ENCODE measurements at places on chromosomes 5 and 9.

GRCh38 chr9:87635656-87636501 is 90.0 kb upstream of the CTSL start:
- DNase-seq, result no peak

DNA sequence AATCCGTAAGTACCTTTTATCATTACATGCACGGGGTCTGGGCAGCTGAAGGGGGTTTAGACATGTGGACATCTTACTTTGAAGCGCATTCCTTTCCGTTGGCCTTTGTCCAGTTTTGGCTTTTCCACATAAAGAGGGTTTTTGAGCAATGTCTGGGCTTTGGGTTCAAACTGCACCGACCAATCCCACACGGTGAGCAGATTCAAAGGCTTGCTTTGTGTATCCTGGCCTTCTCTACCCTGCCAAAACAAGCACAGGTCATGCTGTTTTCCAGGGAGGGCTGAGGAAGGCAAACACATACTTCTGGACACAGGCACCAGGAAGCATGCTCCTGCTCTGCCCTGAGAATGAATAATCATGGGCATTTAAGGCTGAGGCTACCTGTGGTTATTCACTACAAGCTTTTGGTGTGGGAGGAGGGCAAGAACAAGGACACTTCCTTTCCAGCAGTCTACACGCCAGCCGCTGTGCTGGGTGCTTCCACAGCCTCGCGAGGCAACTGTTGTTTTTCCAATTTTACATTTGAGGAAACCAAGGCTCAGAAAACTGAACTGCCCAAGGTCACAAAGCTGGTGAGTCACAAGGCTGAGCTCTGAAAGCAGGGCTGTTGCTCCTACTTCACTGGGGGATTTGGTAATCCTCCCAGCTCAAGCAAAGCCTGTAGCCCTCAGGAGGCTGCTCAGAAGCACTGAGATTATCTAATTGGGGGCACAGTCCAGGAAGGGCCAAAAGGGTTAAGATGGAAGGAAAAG is 59.8 kb upstream of the GOLPH3 start:
- no peak for DNase-seq

DNA sequence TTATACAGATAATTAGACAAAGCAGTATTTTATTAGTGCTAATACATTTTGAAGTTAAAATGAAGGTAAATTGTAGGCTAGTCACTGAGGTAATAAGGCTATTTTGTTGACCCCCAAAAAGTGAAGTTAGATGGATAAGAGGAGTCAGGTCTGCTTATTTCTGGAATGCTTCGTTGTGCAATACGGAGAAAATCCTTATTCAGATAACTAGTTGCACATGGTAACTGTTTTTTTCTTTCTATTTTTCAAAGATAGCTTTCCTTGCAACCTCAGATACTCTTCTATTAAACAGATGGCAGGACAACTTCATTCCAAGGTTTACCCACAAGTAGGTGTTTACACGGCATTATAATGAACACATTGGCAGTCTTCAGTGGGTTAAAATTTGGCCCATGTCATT is 101.1 kb downstream of the TMEM174 start:
- DNase-seq, result no peak

GRCh38 chr5:57246426-57246825 is 72.6 kb downstream of the GPBP1 start:
- no peak for DNase-seq

DNA sequence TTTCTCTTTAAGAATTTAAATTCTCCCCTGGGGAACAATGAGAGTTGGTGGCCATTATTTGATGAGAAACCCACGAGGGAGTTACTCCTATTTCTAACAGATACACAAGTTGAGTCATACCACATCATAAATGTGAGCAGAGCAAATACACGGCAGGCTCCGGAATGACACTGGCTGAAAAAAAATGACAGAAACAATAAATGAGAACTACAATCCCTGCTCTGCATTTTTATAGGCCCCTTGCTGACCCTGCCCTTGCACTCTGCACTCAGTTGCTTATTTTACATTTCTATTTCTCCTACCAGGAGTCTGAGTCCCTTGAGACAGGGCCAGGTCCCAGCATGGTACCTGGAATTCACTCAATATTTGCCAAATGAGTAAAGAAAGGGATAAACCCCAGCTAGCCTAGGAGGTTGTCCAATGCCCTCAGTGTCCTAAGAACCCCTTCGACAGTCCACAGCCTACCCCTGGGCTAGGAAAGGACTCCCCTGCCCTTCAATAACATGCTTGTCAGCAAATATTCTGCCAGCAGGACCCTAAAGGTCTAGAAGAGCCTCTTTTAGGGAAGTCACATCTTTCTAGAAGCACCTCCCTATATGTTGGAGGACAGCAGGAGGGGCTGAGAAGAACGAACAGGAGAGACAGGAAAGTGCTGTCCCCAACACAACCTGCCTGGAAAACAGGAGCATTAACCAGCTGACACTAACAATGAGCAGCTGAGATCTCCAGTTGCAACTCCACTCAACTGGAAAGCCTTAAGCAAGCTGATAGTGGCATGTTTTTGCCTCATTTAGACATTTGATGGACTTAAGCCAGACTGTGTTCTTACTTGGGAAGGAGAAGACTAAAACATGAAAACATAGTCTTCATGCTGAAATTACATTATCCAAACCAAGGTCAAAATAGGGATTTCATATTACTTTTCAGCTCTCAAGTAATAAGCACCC is 191.2 kb downstream of the ACTL7B start:
- no peak for DNase-seq

DNA sequence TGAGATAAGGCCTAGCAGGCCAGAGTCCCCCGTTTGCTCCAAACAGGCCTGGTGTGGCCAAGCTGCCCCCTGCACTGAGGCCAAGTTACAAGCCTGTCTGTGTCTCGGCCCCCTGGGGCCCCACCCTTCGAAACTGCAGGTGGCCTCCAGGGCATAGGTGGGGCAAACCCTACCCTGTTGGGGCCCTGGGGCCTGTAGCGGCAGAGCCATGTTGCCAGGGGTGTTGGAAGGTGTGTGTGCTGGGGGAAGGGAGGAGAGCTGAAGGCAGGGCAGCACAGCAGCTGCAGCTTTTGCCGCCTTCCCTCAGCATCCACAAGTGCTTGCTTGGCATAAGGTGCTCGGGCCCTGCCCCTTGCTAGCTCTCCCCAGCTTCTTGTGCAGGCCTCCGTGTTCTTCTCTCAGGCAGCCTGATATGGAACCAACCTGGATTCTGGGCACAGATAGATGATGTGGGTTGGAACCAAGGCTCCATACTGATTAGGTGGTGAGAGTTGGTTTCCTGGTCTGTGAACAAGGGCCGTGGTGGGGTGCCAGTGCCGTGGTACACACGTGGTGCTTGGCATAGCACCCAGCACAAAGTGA is 12.7 kb downstream of the IRF1 start:
- DNase-seq, result no peak

GRCh38 chr5:159095866-159096242 is 3.9 kb downstream of the EBF1 start:
- no peak for DNase-seq

GRCh38 chr9:36132086-36132485 is 4.4 kb upstream of the GLIPR2 start:
- no peak for DNase-seq

DNA sequence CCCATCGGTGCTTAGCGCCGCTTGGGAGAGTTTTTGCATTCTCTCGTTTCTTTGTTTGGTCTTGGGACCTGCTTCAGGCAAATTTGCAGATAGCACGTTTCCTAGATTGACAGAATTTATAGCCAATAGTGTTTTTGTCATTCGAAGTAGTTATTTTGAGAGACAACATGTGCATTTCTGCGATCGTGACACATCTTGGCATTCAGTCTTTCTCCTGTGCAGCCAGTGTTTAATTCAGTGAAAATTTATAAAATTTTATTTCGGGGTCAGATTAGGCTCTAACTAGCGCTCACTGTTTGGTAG is 830 bp downstream of the PRRC1 start:
- no peak for DNase-seq

- no peak for DNase-seq
Observed at GRCh38 chr5:127367946-127368465, 77.4 kb downstream of the MEGF10 start.

GRCh38 chr5:113804264-113804663 is 290.8 kb downstream of the YTHDC2 start:
- DNase-seq, result no peak

GRCh38 chr5:107541400-107541799 is 129.3 kb downstream of the EFNA5 start:
- no peak for DNase-seq

DNA sequence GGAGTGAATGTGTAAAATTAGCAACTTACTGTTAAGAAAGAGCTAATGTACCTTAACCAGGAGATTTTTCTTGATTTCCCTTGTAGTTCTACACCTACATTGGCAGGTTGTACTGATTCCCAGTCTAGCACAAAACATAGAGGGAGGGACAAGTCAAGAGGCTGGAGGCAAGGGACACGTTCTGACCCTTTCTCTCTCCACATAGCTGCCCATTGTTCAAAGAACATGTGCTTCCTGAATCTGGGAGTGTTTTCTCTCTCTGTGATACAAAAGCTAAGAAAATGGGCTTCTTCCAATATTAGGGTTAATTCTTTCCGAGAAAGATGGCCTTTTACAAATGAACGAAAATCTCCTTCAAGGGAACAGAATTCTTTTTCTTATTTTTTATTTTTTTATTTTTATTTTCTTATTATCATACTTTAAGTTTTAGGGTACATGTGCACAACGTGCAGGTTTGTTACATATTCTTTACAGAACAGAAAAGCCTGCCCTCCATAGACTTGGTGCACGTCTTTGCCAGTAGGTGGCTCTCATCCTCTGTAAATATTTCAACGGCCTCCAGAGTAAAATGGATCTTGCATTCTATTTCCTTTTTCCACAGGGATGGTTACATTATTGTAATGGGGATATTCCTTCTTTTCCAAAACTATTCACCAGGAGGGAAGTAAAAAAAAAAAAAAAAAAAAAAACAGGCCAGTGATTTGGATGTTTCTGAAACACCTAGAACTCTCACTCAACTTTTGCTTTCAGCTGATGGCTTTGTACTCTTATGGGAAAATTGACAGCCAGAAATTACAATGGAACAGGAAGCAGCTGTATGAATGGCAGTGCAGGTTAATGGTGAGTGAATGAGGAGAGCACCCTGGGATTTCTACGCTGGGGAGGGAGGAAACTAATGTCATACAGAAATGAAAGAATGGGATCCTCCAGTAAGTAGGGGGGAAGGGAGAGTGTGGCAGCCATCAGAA is 13.1 kb upstream of the IFNA5 start:
- peak; percentile 23 for DNase-seq

DNA sequence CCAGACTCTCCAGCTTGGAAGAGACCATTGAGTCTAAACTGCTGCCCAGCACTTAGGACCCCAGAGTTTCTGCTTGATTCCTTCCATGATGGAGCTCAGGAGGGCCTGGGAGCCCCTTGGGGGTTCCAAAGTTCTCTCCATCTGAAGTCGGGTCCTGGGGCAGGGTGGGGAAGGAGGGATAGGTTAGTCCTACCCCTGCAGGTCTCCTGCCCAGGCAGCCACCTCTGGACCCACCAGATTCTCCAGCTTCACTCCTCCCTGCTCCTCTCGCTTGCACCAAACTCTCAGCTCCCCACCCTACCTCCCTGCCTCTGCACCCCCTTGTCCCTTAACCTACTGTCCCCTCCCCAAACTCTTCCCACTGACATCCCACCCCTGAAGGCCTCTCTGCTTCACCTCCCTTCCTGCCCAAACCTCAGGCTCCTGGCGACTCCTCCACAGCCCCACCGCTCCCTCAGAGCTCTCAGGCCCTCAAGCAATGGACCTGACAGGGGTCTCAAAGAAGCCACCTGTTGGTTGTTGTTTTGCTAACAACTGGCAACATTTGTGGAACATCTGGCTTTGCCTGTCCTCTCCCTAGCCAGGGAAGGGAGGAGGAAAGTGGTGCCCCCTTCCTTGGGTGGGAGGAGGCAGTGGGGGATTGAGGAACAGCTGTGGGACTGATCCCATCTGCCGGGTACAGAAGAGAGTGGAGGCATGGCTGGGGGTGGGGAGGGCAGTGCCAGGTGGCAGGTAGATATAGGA is 137.5 kb downstream of the RGS3 start:
- DNase-seq, result no peak

DNA sequence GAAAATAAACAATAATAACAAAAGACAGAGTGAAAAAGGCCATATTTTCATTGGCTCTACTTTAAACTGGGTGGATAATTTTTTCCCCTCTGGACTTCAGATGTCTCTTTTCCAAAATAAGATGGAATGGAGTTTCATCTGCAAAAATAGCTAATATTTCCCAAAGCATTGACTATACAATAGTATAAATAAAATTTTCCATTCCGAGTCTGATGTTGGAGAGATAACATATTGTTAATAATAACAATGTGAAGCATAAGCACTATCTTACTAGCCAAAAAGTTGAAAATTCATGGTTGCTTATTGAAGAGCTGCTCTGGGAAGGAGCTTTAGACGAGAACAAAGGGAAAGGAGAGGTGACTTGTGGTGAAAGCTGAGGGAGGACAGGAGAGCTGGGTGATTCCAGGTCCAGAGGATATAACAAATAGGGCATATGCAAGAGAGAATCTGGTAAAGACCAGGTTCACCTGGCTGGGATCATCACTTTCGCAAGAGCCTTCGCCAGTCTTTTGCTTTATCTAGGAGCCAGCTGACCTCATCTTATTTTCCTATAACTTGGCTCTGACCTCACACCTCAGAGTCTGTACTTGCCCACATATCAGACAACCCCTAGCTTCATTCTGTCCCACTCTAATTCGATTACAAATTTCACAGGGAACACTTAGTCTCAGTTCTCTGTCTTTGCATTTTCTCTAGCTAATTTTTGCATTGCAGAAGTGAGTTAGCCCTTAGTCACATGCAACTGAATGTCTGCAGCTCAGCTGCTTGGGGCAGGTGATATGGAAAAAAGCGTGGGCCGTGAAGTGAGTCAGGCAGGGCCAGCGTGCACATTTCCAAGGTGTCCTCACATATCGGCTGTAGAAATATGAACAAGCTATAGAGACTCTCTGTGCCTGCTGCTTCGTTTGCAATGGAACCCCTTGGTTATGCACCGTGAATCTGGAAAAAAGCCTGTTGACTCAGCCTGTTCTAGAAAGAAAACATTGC is 7.6 kb upstream of the ZNF474 start:
- DNase-seq, result no peak

DNA sequence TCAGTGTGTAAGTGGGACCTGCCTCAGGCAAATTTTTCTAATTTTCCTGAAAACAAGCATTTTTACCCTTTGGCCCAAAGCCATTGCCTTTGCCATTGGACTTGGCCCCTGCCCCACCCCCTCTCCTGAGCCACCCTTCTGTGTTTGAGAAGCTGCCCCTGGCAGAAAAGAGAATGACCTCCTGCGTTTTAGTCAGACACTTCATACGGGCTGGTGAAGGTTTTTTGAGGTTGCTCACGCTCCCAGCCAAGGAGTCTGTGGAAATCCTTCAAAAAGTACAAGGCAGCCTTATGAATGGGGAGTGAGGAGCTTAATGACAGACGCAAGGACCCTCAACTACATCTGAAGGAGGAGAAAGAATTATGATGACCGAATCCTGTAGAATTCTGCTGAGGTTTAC is 308.9 kb downstream of the SLIT3 start:
- DNase-seq, result no peak

GRCh38 chr5:62263401-62263800 is 42.6 kb upstream of the KIF2A start:
- no peak for DNase-seq

GRCh38 chr5:178421699-178422399 is 168.3 kb downstream of the COL23A1 start:
- no peak for DNase-seq
